ENCODE measurements at places on chromosomes 5 and 9.

DNA sequence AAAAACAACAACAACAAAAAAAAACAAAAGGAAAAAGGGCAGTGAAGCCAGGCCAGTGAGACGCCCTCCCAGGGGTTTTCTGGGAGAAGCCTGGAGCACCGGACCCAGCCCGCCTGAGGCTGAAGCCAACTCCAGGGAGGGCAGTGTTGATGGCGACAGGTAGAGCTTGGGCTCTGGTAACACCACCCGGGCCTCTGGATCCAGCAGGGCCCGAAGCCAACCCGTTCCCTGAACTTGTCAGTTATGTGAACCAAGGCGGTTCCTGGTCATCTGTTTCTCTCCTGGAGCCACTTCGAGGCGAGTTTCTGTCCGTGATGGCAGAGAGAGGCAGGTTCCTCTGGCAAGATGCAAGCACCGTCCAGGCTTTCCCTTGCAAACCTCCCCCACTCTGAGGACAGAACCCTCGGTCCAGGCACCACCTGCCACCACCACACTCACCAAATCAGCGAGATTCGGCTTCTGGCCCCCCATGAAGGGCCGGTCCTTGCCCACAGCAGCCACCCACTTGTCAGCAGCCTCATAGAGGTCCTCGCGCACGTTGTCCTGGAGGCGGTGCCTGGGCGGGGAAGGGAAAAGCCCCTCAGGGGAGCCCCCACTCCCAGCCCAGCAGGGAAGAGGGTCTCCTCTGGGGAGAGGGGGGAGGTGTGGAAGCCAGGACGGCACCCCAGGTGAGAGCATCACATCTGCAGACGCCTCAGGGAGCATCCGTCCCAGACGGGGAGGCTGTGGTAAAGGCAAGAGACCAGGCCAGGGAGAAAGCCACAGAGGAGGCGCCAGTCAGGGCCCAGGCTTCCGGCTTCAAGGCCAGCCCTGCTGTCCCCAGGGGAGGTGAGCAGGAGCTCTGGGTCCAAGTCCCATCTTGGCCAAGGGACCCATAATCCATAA is 5.4 kb downstream of the PTGES2 start:
- no peak for DNase-seq

DNA sequence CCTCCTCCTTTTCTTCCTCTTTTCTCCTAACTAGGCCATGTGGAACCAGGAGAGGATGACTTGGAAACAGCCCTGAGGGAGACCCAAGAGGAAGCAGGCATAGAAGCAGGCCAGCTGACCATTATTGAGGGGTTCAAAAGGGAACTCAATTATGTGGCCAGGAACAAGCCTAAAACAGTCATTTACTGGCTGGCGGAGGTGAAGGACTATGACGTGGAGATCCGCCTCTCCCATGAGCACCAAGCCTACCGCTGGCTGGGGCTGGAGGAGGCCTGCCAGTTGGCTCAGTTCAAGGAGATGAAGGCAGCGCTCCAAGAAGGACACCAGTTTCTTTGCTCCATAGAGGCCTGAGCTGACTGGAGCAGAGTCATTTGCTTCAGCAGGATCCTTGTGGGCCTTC is 13.7 kb downstream of the NUDT2 start:
- no peak for DNase-seq

GRCh38 chr5:168969326-168969886 is 331.5 kb downstream of the SLIT3 start:
- no peak for DNase-seq

GRCh38 chr9:71515626-71516025 is 252.7 kb downstream of the CEMIP2 start:
- DNase-seq: no peak

GRCh38 chr9:92656537-92656925 is 13.4 kb downstream of the IPPK start:
- DNase-seq: no peak

DNA sequence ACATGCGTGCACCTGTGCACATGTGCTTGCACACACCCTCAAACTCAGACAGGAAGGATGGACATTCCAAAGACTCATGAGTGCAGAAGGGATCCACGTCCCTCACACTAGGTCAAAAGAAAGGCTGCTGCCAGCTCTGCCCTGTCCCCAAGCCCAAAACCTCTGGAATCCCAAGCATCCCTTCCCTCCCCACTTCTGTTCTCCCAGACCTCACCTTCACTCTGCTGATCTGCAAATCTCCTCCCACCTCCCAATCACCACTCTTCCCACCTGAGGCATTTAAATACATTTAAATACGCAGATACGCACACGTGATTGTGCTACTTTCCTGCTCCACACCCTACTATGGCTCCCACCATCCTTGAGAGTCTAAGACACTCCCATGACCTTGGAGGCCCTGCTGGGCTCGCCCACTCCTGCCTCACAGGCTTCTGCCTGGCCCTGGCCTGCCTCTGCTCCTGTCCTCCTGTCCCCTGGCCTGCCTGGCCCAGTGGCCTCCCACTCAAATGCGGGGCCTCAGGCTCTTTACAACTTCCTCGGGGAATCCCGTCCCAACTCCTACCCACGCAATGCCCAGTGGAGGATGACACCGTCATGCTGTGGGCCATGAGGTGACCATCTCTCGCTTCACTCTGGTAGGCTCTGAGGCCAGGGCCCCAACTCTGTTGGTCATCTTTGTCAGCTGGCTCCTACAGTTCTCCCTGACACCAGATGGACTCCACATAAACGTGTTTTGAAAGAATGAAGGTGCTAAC is 478.4 kb upstream of the DAP start:
- no peak for DNase-seq

DNA sequence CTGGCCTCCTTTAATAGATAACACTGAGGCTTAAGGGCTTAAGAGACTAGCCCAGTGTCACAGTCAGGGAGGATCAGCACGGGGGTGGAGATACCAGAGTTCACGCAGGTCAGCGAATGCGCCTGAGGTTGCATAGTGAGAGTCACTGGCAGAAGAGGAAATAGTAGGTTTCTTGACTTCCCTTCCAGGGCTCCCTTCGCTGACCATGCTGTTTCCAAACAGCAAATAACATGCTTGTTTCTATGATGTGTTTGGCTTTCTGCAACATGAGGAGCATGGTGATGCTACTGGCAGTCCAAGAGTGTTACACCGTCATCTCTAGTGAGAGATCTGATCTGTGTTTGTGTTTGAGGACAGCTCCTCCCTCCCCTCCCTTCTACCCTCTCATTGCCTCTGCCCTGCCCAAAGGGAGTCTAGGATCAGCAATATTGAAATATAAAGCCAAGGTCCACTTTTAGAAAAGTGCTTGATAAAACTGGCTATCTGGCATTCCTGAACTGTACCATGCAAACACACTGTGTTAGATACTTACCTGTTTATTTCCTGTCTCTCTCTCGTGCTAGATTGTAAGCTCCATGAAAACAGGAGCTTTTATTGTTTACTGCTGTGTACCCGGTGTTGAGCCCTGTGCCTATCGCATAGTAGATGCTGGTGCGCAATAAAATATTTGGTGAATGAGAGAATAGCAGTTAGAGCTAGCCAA is 12.3 kb downstream of the TLE4 start:
- DNase-seq: no peak

DNA sequence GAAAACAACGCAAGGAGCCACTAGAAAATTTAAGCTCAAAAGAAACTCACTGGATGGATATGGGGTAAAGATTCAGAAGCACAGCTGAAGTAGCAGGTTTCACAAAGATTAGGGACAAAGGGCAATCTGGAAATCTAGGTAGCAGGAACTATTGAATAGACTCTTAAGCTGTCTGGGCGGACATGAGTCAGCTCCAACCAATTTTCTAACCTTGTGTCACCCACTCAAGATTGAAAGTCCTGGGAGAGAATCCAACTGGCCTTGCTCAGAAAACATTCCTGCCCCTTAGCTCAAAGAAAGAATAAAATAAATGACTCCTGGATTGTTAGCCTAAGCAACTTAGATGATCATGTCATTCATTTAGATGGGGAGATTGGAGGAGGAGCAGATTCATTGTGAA is 69.2 kb downstream of the STK32A start:
- DNase-seq: peak; percentile 89

- DNase-seq: no peak
Observed at GRCh38 chr9:80789831-80790230, 899.5 kb downstream of the TLE1 start.

GRCh38 chr9:127943731-127944144 is 6.1 kb upstream of the DPM2 start:
- DNase-seq: peak; percentile 90
